ENCODE measurements at places on chromosomes 11 and 22.

GRCh38 chr22:20439556-20439927 lies 1.9 kb upstream of the SCARF2 start:
- no peaks in the 10 kb centered on the region for H3K36me3 ChIP-seq
- no peak for DNase-seq
- no peak overlapping the region for H3K4me3 ChIP-seq
- peaks cover 8% of the 10 kb centered on the region for H3K4me1 ChIP-seq
- no peak overlapping the region for H3K27ac ChIP-seq

GRCh38 chr11:107707807-107708206 lies 4.0 kb downstream of the SLN start:
- DNase-seq, result no peak
- no peak overlapping the region for H3K27ac ChIP-seq
- H3K27me3 ChIP-seq, result no peaks in the 10 kb centered on the region
- no peak overlapping the region for H3K4me3 ChIP-seq
- H3K4me1 ChIP-seq, result no peaks in the 10 kb centered on the region

DNA sequence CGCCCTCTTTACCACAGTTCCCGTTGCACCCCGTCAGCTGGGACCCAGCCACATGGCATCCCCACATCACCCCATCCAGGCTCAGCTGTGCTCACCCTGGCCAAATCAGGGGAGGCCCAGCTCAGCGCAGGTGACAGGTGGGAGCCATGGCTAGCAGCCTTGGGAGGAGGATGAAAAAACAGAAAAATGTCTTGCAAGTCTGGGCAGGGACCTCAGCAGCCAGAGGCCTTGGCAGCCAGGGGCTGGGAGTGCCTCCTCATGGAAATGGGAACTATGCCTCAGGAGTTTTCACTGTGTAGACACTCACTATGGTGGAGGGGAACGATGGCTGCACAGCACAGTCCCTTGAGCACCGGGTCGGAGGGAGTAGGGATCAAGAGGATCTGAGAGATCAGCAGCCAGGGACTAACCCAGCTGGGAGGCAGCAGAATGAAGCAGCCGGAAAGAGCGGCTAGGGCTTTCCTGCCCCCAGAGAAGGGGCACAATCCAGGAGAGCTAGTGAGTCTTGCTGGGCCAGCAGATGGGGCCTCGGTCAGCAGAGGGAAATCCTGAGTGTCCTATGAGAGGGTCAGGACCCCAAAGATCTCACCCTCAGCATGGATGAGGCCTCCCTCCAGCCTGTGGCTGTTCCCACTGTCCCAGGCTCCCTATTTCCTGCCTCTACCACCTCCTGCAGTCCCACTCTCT lies 6.2 kb upstream of the FTH1 start:
- peak overlapping the region; percentile 57 for H3K27ac ChIP-seq
- DNase-seq, result no peak
- no peaks in the 10 kb centered on the region for H3K36me3 ChIP-seq
- no peaks in the 10 kb centered on the region for H3K27me3 ChIP-seq
- H3K4me1 ChIP-seq, result peaks cover 13% of the 10 kb centered on the region
- no peak overlapping the region for H3K4me3 ChIP-seq

GRCh38 chr22:30792456-30792855 lies 97.8 kb downstream of the OSBP2 start:
- no peak overlapping the region for H3K4me3 ChIP-seq
- no peaks in the 10 kb centered on the region for H3K27me3 ChIP-seq
- no peak for DNase-seq
- H3K27ac ChIP-seq, result no peak overlapping the region
- no peaks in the 10 kb centered on the region for H3K36me3 ChIP-seq
